HCT116 (cell line): ENCODE measurements at places on chromosomes 1 and 21.

GRCh38 chr1:209590405-209590804 lies 6.9 kb downstream of the CAMK1G start:
- no peaks in the 10 kb centered on the region for H3K36me3 ChIP-seq
- DNase-seq = no peak
- H3K27ac ChIP-seq = no peak overlapping the region

GRCh38 chr21:41295721-41296254 lies 20.8 kb upstream of the FAM3B start:
- no peak overlapping the region for H3K4me3 ChIP-seq
- H3K27me3 ChIP-seq = peaks cover 8% of the 10 kb centered on the region; the same call in 1 of the 2 replicates
- H3K27ac ChIP-seq = no peak overlapping the region
- no peaks in the 10 kb centered on the region for H3K36me3 ChIP-seq

- no peak overlapping the region for H3K4me3 ChIP-seq
- no peak overlapping the region for H3K27ac ChIP-seq
- H3K4me1 ChIP-seq = peaks cover 2% of the 10 kb centered on the region
- H3K27me3 ChIP-seq = no peaks in the 10 kb centered on the region
- peaks cover 5% of the 10 kb centered on the region; the same call in 1 of the 2 replicates for H3K36me3 ChIP-seq
- no peak for DNase-seq
These were observed 6.7 kb upstream of the GATAD2B start for GRCh38 chr1:153929426-153929825.

GRCh38 chr1:98260412-98260811 lies 339.6 kb upstream of the DPYD start:
- no peaks in the 10 kb centered on the region for H3K36me3 ChIP-seq
- DNase-seq = no peak
- H3K27me3 ChIP-seq = no peaks in the 10 kb centered on the region
- no peak overlapping the region for H3K27ac ChIP-seq

DNA sequence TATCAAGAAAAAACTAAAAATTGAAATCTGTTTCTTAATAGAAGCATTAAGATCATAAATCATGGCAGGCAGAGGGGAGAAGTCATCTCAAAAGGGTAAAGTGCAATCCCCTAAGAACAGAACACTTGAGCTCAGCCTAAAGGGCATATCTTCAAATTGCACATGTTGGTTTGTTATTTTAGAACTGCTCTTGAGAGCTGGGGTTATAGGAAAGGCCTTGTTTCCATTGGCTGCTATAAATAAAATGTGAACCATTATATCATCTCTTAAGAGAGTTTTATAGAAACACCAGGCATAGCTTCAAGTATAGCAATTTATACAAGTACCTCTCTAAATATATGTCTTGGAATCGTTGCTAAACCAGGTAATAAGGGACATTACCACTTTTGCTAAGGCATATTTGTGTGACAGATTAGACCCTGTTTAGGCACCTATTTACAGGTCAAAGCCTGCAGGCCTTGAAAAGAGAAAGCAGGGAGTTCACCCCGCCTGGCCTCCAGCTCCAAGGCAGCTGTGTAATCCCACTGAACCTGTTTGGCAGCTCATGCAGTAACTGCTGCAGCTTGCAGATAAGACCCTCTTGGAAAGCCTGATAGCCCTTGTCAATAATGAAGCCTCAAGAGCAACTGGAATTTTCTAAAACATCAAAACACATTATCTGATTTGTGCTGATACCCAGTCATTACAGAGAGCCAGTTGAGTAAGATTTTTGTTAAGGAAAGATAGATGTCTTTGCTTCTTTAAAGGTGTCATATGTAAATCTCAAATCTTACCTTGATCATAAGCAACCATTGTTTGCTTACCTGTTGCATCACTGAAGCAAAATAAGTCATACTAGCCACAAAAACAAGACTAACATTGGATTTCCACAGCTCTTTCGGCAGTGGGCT lies 24.2 kb upstream of the SYDE2 start:
- peaks cover 24% of the 10 kb centered on the region for H3K4me1 ChIP-seq
- H3K4me3 ChIP-seq = no peak overlapping the region
- no peak for DNase-seq
- H3K27ac ChIP-seq = no peak overlapping the region
- no peaks in the 10 kb centered on the region for H3K36me3 ChIP-seq
